Endothelial cell of umbilical vein (primary cell): ENCODE measurements at places on chromosomes 11 and 22. TPM values are rescaled to one million over a fixed set of nuclear protein-coding genes. Genes with fewer than 3 reads are reported as not detected.

LAYN gene
- total RNA-seq = 2.2 and 2.3 TPM in 2 replicates

- H3K36me3 ChIP-seq = peaks cover 31% of the 10 kb centered on the region
- no peak overlapping the region for H3K4me3 ChIP-seq
- H3K4me1 ChIP-seq = peaks cover 65% of the 10 kb centered on the region
- H3K27me3 ChIP-seq = no peaks in the 10 kb centered on the region
- peak overlapping the region; percentile 85 for H3K27ac ChIP-seq
- peak; percentile 95 for DNase-seq
Observed at GRCh38 chr11:6606471-6607189, 3.1 kb downstream of the ILK start.

DNA sequence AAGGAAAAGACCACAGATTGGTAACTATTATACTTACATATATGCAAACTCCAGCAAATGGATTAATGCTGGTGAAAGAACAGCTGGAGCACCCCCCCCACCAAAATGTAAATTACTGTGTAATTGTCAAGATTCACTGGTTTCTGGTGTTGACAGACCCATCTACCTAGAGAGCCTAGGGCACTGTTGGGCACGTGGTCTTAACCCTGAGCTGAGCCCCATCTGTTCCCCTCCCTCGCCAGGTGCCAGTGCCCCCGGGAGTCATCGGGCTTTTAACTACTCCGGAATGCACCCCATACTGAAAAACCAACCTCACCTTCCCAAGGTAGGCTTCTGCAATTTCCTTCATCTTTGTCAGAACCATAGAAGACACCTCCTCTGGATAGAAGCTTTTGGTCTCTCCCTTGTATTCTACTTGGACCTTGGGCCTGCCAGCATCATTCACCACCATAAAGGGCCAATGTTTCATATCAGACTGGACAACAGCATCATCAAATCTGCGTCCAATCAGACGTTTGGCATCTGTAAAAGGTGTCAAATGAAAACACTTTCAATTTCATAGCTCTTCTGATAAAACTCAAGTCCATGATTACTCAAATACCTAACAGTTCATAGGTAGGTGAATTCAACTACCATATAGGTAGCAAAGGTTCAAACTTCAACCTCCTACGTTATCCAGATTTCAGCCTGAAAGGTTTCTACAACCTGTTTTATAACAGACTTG, 1.5 kb downstream of the HSPA8 start:
- H3K27ac ChIP-seq = peak overlapping the region; percentile 13
- no peaks in the 10 kb centered on the region for H3K27me3 ChIP-seq
- no peak for DNase-seq
- peaks cover 29% of the 10 kb centered on the region for H3K4me1 ChIP-seq

- H3K4me1 ChIP-seq = peaks cover 24% of the 10 kb centered on the region
- no peak overlapping the region for H3K4me3 ChIP-seq
- DNase-seq = peak; percentile 94
- H3K27ac ChIP-seq = peak overlapping the region; percentile 74
Observed at GRCh38 chr11:57288771-57289579, 35.8 kb downstream of the TNKS1BP1 start.

KRTAP5-5 gene
- not detected in 2 replicates for total RNA-seq

DNA sequence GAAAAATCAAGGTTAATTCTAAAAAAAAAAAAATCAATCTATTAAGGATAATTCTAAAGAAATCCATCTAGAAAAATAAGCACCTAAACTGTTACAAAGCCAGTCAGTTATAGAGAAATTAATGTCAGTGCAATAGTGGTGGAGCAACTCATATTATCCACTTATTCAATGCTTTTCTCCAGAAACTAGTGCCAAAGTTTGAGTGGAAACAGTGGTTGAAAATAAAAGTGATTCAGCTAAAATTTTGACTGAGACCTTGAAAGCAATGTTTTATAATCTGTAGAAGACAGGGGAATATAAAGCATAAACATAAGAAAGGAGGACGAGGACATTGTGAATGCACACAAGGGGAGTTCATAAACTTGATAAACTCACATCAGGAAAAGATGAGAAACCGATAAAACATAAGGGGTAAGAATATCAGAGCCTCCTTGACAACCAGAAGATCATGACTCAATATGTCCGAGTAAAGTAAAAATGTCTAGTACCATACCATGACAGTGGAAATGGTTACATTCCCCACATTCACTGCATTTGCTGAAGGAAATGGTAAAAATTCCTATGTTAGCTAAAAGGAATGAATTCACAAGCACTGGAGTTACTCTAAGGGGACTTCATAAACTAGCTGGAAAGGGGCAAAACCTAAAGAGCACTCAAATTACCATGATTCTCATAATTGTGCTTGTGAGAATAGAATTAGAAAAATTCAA, 58.7 kb upstream of the SLC5A12 start:
- DNase-seq = no peak
- H3K4me3 ChIP-seq = no peak overlapping the region
- no peaks in the 10 kb centered on the region for H3K4me1 ChIP-seq
- H3K36me3 ChIP-seq = no peaks in the 10 kb centered on the region
- H3K27ac ChIP-seq = no peak overlapping the region

DNA sequence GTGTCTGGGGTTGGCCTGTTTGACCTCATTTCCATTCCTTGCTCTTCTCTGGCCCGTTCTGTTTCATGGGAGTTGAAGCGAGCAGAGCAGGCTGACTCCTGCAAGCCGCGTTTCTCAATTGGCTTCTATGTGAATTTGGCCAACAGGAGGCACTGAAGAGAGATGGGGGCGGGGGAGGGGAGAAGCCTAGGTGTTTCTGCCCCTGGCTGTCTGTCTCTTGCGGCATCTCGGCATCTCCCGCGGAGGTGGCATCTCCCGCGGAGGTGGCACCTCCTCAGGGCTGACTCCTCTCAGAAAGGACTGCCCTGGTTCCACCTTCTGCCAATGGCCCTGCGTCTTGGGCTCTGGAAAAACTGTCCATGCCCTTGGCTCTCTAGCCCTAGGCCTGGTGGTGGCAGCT, 125.6 kb upstream of the CSNK2A3 start:
- no peaks in the 10 kb centered on the region for H3K27me3 ChIP-seq
- H3K27ac ChIP-seq = no peak overlapping the region
- no peaks in the 10 kb centered on the region for H3K4me1 ChIP-seq
- H3K4me3 ChIP-seq = no peak overlapping the region

RFPL2 gene
- not detected in 2 replicates for total RNA-seq

DNA sequence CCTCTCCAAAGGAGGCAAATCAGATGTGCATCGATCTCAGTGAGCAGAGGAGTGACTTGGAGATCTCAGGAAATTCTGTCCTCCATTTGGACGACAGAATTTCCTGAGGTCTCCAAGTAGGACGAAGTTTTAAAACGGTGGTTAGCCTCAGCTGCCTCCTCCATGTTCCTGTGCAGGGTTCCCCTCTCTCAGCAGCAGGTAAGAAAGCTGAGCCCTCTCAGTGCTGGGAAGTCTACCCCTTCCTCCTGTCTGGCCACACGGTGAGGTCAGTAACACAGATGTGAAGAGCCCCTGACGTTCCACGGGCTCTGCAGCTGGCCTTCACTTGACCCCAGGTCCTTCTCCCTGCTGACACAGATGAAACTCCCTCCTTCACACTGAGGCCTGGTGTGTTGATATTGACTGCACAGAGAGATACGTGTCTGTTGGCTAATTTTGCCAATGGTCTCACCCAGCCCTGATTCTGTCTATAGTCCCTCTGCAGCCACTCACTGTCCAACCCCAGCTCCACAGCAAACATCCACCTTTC, 607.4 kb upstream of the B3GAT1 start:
- no peaks in the 10 kb centered on the region for H3K4me1 ChIP-seq
- no peak overlapping the region for H3K4me3 ChIP-seq
- H3K27ac ChIP-seq = no peak overlapping the region
- H3K27me3 ChIP-seq = no peaks in the 10 kb centered on the region

DNA sequence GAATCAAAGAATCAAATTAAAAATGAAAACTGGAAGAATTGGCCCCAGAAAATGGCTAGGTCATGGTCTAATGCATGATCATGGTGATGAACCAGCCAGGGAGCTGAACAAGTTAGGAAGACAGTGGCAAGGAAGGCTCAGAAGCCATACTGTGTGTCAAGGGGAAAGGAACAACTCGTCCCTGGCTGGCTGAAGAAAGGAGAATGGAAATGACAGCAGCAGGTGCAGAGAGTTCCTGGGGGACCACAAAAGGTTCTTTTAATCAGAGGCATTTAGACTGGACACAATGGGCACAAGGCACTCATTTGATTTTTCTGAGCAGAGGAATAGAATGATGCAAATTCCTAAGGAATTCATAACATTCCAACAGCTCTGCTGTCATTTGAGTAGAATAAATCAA, 209.9 kb downstream of the LARGE1 start:
- DNase-seq = no peak
- no peaks in the 10 kb centered on the region for H3K27me3 ChIP-seq
- no peaks in the 10 kb centered on the region for H3K4me1 ChIP-seq
- no peak overlapping the region for H3K4me3 ChIP-seq
- no peaks in the 10 kb centered on the region for H3K36me3 ChIP-seq

PHF21B gene
- not detected in 2 replicates for total RNA-seq

DNA sequence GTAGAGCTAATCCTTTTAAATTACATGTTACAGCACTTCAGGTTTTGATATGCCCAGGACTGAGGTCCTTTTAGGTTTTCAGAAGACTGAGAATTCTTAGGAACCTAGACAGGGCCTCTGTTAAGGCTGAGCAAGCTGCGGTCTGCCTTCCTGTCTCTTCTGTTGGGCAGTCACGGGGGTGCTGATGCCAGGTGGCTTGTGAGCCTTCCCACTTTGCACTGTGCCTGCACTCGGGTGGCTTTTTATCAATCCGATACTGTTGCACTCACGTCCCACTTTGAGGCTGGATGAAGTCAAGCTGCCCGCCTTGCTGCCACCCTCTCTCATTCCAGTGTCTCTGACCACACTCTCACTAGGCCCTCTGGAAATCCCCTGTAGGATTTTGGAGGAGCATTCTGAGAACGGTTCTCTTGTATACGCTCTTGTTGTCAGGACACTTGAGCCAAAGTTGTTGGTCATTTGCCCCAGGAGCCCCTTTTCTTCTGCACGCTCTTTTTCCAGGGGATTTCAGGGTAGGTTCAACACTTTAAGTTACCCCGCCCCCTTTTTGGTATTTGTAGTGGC, 141.8 kb downstream of the TEAD1 start:
- no peaks in the 10 kb centered on the region for H3K27me3 ChIP-seq
- H3K27ac ChIP-seq = no peak overlapping the region
- no peak overlapping the region for H3K4me3 ChIP-seq
- no peak for DNase-seq
- no peaks in the 10 kb centered on the region for H3K36me3 ChIP-seq
- peaks cover 15% of the 10 kb centered on the region for H3K4me1 ChIP-seq
